Activated T-cell treated with anti-CD3 and anti-CD28 coated beads for 24 hours (primary cell): ENCODE measurements at places on chromosomes 5 and 9.

- no peak for DNase-seq
These were observed 1026.9 kb downstream of the MAT2B start for GRCh38 chr5:164532235-164532900.

DNA sequence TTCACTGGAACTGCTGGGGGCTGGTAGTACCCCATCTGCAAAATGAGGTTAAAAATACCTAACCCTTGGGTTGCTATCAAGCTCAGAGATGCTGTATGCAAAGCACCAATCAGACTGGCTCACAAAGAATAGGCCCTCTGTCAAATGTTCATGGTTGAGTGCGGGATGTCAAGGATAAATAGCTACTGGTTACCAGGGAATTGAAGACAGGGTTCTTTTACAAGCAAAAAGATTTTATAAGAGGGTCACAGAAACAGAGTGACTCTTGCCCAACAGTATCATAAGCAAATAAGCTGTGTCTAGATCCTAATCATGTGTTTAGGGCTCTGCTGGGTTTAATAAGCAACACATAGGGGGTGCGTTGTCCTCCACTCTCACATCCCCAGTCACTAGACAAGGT is 11.9 kb downstream of the SYK start:
- DNase-seq = no peak

DNA sequence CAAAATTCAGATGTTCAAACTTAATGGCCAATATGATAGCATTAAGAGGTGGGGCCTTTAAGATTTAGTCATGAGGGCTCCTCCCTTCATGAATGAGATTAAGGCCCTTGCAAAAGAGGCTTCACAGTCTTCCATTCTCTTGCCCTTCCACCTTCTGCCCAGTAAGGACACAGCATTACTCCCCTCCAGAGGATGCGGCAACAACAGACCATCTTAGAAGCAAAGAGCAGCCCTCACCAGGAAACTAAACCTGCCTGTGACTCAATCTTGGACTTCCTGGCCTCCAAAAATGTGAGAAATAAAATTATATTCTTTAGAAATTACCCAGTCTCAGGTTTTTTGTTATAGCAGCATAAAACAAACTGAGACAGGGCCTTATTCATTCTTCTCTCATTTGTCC is 8.2 kb downstream of the AP3B1 start:
- no peak for DNase-seq

GRCh38 chr9:127021664-127022363 is 100.6 kb downstream of the ANGPTL2 start:
- DNase-seq = no peak

DNA sequence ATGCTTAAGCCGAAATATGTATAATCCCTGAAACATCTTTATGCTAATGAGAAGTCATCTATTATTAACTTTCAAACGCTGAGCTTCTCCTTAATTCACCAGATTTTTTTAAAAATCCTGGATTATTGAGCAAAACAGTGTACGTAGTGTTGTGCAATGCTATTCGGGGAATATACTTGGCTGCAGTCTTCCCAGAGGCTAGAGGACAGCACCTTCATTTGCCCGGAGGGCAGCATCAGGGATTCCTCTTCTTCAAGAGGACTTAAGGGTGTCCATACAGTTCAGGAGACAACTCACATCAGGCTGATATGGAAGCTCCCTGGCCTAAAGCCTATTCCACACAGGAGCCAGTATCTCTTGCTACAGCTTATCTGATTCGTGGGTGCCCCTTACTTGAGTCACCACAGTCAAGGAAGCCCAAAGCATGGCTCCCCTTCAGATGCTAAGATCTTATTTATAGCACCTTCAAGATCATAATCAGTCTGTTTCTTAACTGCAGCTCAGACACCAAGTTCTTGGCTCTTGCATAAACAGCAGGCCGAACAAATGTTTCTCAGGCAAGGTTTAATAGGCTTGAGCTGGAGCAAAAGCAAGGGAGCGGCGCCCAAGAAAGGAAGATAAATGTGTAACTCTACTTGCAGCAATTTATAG is 29.4 kb downstream of the NUTM2F start:
- no peak for DNase-seq

- no peak for DNase-seq
These were observed 271.9 kb upstream of the ST8SIA4 start for GRCh38 chr5:101174981-101175380.

- DNase-seq = no peak
These were observed 886.8 kb upstream of the SEMA6A start for GRCh38 chr5:117461403-117461802.

- no peak for DNase-seq
These were observed 90.9 kb downstream of the ITGA1 start for GRCh38 chr5:52878656-52879055.

DNA sequence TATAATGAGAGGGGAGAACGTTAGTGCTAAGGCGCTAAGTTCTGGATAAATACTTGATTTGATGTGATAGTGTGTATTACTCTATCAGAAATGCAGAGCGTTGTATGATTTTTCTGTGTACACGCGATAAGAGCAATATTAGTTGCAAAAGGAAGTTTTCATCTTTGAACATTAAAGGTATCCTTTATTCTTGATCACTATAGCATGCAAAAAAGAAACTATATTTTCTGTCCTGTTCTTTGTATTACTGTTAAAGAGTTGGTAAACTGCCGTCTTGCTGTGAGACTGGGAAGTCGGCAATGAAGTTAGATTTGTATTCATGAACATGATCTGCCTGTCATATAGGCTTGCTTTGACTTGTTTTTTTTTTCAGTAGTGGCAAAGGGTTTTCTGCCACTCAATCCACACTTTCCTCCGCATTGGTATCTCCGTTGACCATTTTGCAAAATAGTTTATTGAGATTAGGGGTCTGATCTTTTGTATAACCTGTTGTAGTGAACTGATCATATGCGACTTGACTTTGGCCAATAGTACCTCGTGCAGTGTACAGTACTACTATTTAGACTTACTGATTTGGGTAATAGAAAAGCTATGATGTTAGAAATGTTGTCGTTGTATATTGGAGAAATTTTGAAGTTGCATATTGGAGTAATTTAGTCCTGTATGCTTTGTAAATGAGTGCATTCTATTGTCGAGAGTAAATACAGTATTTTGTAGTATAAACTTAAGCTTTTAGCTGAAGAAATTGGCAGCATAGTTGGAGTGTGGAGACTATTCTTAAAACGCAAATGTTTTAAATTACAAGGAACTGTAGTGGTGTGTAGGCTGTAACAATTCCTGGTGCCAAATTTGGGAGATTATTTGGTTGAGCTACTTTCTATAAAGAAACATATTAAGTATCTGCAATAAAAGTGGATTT is 1.7 kb downstream of the DENND4C start:
- no peak for DNase-seq

DNA sequence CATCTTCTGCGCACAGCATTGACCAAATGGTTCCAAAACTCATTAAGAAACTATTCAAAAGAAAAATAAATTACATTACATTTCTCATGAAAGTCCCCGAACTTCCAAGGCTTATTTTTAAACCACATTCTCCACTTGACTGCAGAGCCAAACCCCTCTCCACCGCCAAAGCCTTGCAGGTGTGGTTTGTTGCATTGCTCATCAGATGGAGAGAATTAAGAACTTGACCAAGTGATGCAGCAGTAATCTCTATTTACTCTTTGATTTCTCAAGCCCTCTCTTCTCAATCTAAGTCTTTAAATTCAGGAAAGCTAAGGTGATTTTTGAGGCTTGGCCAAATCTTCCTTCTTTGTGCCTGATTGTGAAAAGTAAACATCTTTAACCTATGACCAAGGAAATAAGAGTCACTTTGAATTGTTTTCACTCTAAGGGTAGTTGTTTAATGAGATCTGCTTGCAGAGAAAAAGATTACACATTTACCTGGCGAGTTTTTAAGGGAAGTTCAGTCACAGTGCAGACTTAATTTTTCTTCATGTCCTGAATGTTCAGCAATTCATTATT is 290.5 kb upstream of the ITGA1 start:
- no peak for DNase-seq

- DNase-seq = no peak
These were observed 180.2 kb upstream of the EGFLAM start for GRCh38 chr5:38078161-38078560.

GRCh38 chr9:1550636-1551035 is 464.5 kb upstream of the SMARCA2 start:
- DNase-seq = no peak

DNA sequence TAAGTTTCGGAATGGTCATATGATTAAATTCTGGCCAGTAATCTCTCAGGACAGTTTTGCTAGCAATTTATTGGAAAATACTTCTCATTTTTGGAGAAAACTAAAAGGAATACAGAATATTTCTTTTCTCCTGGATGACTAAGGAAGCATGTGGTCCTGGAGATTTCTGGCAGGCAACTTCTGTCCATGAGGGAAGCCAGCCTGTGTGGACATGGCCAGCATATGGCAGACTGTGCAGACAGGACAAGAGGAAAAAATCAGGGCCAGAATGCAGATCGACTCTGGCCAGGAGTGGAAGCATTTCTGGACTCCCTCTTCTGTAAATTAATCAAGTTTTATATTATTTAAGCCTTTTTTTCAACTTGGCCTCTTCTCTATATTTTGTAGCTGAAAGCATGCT is 100.4 kb upstream of the CDH18 start:
- no peak for DNase-seq

DNA sequence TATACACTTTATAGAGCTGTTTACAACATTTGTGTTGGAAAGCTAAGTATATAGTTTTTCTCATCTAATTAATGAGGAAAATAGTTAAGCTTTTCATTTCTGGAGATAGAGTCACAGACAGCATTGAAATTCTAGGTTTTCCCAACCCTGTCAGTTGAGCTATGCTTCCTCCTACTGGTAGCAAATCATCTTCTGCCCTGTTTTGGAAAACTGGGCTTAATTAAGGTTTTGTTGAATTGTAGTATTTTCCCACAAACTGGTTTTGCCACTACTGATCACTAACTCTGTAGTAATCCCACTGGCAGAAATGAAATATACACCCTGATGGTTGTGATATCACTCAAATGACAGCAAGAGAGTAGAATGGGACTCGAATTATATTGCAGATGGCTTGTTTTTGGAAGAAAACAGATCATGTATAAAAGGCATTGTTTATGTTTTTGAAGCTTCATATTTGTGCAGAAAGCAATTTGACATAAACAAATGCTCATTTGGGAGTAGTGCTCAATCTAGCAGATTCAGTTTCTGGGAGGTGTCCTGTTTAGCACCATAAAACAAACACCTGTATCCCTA is 46.6 kb downstream of the CD180 start:
- DNase-seq = no peak

- DNase-seq = no peak
These were observed 115.1 kb upstream of the DMRTA1 start for GRCh38 chr9:22331533-22331932.

DNA sequence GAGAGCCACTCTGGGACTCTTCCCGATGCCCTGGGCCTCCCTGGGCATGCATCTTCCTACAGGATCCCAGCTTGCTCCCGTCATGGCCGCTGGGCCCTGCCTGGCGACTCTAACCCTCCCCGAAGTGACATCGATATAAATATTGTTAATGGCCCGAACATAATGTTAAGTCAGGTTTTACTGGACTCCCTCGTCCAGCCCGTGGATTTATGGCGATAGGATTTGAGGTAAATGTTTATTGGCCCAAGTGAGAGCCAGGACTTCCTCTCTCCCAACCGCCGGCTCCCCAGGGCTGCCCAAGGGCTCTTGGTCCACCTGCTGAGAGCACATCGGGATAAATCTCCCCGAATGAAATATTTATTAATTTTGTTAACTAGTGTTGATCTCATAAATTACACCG is 246.3 kb downstream of the PBX3 start:
- DNase-seq = no peak

GRCh38 chr5:18113721-18114120 is 479.5 kb downstream of the TAF11L14 start:
- DNase-seq = no peak

GRCh38 chr5:54760182-54760935 is 225.0 kb downstream of the ESM1 start:
- DNase-seq = no peak

DNA sequence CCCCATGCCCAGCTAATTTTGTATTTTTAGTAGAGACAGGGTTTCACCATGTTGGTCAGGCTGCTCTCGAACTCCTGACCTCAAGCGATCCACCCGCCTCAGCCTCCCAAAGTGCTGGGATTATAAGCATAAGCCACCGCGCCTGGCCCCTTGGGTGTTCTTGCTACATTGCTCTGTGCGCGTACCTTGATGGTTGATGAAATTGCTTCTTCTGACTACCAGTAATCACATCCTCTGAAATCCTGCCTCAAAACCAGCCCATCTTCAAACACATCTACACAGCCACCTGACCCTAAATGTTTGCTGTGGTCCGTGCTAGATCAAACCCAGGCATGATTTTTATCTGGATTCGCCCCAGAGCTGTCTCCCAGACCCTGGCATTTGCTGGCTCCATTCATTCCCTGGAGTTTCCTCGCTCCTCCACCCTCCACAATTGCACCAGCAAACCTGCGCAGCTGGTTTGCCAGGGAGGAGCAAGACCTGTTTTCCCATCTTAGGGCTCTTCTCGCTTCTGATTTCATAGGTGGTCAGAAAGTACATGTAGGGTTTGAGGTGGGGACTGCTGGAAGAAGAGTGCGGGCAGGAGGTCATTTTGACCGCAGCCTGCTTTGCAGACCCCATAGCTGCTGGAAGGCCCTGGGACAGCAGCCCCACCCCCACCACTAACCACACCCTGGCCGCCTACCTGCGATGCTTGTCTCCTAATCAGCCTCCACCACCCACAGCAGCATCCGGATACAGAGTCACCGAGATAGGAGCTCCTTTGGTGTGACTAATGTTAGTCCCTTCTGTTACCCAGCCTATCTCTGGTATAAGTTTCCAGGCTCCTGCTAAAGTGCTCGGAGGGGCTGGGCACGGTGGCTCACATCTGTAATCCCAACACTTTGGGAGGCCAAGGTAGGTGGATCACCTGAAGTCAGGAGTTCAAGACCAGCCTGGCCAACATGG is 22.7 kb downstream of the SWI5 start:
- DNase-seq = no peak

GRCh38 chr9:70534471-70534870 is 120.0 kb upstream of the KLF9 start:
- DNase-seq = no peak

GRCh38 chr5:96157077-96157780 is 195.6 kb upstream of the ELL2 start:
- DNase-seq = no peak

- no peak for DNase-seq
These were observed 143.3 kb downstream of the CDC42SE2 start for GRCh38 chr5:131406975-131407638.

GRCh38 chr5:143691945-143692290 is 120.0 kb upstream of the HMHB1 start:
- no peak for DNase-seq

DNA sequence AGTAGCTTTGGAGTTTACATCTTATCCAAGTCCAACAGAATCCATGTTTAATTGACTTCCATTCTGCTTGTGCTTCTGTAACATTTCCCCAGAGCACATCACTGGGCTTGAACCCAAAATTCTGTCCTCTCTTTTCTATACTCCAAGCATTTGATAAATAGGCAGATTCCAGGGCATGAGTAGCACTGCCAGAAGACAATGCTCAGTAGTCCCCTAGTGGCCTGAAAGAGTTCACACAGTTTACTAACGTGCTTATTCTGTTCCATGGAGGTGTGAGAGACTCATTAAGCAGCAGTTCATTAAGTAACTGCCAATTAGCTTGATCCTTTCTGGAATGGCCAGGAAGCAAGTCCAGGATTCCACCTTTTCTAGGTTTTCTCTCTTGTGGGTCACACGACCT is 9.4 kb upstream of the GABRA6 start:
- no peak for DNase-seq
